Stimulated activated CD4-positive, alpha-beta T cell treated with anti-CD3 and anti-CD28 coated beads, TNF-alpha, amount 100 ng/mL, for 48 hours (primary cell): ENCODE measurements at places on chromosomes 7 and 10.

DNA sequence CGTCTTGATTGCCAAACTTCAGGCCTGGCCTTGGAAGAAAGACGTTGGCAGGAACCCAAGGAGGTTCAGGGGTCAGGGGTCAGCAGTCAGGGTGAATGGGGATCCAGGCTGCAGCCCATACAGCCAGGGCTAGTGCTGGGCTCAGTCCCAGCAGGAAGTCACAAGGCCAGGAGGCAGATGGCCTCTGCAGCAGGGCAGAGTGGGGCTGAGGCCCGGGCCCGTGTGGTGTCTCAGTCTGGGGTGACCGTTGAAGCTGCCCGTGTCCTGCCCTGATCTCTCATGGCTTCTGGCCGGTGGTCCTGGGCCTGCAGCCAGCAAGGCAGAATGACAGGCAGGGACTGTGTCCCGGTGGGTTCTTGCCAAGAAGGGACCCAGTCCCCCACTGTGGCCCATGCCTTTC lies 26.6 kb upstream of the PURB start:
- DNase-seq: no peak

DNA sequence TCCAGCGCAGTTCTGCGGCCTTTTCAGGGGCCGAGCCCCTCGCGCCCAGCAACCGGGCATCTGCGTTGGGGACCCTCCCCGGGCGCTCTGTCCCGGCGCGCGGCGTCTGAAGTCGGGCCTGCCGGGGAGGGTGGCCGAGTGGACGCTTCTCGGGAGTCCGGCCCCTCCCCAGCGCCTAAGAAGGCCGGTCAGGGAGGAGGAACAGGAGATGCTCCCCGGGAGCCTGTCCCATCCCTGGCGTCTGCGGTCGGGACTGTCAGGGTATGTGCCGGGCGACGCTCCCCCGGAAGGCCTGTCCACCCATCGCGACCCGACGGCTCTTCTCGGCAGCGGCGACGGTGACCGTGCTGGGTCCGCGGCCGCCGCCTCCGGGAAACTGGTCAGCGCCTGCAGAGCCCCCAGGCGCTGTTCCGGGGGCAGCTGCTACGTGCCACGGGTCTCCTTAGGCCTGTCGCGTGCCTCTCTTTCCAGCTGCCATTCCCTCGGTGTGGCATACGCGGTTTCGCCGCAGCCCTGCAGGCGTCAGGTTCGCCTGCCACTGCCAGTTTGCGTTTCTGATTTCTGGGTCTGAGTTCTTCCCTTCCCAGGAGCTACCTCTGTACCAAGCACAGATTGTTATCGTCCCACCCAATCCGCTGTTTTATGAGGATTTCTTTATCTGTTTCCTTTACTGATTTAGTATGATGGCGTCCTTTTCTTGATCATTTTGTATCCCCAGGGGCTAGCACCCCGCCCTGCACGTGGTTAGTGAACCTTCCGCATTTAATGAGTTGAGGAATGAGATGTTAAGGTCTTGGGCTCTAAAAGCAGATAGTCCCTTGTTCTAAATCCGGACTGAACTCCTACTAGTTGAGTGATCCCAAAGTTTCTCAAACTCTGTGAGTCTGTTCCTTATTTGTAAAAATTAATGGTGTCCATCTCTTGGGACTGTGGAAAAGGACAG lies 782 bp downstream of the IFIT5 start:
- DNase-seq: no peak

DNA sequence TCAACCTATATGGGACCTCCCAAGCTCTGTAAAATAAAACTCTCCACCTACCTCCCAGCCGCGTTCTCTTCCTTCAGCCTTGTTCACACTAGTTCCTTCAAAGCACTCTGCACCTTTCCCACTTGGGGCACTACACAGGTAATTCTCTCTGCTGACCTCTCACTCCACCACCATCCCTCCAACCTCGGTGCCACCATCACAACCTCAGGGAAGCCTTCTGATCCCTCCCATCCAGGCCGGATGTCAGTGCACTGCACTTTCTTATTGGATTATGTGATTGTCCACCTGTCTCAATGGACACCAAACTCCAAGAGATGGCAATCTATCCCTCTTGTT lies 7.0 kb downstream of the LARP4B start:
- no peak for DNase-seq

- no peak for DNase-seq
Measured at GRCh38 chr10:80090121-80090520, 11.7 kb downstream of the TMEM254 start.

DNA sequence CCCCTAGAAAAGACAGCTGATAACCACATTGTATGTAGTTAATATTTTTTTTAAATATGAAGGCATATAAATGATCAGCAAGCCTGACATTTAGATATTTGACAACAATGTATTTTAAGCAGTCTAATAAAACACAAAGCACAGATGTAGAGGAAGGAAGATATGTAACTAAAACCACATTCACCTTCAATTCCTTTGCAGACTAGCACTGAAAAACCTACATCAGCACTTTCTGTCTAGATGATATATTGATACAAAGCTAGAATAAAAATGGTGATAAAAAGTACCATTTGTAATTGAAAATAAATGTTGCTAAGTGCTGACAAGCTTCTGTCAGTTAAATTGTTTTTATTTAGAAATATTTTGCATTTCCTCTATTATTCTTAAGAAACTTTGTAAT lies 153.6 kb downstream of the IMMP2L start:
- DNase-seq: no peak

- DNase-seq: no peak
Measured at GRCh38 chr7:38833329-38833728, 75.7 kb downstream of the VPS41 start.

DNA sequence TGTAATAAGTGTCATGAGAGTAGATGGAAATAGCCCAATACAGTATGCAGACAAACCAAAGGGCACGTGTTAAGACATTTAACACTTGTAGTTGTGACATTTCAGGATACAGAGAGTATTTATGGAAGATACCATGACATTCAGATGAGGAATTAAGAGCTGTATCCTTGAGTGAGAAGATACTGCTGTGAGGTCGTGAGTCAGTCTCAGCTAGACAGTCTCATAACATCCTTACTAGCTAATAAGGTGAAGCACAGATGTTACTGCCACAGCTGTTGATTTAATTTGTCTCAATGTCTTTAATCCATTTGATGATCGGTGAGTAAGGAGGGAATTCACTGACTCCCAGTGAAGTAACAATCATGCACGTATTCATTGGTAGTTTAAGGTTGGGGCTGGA lies 288.0 kb upstream of the AKR1E2 start:
- DNase-seq: no peak

DNA sequence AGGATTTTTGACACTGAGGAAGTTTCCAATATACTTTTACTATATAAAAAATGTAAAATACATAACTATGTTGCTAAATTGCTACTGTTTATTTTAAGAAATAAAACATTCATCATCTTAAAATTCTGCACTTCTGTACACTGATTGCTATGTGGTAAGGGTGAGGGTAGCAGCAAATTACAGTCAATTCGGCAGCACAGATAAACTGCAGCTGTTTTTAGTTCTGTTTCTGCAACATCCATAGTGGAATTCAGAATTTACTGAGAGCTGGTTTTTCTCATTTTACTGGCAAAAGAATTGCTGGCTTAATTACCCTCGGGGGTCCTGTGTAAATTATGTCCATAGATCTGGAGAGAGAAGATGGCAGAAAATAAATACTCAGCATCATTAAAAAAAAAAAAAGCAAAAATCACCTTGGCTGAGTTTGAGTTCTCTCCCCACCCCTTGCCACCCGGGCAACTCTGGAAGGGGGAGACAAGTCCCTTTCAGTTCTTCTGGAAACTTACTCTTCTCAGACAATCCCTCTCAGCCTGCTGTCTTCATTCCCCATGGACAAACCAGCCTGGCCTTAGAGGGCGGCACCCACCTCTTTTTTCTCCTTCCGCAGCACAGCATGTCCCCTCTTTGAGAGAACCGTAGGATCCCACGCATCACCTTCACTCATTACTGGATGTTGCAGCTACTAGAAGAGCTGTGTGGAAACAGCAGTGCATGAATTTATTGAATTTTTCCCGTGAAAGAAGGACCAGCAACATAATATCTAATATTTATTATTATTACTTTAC lies 501.1 kb upstream of the CELF2 start:
- DNase-seq: no peak

GRCh38 chr7:16317406-16317805 lies 103.9 kb downstream of the CRPPA start:
- no peak for DNase-seq

GRCh38 chr7:130273933-130274255 lies 7.2 kb downstream of the CPA2 start:
- DNase-seq: no peak

DNA sequence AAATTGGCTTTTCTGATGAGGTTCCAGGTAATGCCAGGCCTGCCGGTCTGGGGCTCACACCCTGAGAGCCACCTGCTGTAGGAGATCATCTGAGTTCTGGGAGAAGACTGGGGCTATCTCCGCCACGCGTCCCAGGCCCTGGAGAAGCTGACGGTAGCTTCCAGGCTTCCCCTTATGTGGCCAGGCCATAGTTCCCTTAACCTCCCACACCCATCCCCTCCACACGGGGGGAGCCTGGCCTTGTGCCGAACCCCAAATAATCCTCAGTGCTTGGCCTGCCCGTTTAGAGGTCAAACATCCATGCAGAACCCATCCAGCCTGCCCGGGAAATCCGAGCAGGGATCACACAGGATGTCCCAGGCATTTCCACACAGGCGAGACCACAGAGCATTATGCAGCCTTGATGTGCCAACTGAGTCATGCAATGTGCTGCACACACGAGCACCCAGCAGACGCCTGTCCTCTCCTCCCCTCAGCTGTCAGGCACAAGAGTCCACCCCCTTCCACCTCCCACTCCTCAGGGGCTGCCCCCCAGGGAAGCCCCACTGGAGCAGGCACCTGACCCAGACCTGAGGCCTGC lies 176.2 kb downstream of the PRKAG2 start:
- DNase-seq: no peak

DNA sequence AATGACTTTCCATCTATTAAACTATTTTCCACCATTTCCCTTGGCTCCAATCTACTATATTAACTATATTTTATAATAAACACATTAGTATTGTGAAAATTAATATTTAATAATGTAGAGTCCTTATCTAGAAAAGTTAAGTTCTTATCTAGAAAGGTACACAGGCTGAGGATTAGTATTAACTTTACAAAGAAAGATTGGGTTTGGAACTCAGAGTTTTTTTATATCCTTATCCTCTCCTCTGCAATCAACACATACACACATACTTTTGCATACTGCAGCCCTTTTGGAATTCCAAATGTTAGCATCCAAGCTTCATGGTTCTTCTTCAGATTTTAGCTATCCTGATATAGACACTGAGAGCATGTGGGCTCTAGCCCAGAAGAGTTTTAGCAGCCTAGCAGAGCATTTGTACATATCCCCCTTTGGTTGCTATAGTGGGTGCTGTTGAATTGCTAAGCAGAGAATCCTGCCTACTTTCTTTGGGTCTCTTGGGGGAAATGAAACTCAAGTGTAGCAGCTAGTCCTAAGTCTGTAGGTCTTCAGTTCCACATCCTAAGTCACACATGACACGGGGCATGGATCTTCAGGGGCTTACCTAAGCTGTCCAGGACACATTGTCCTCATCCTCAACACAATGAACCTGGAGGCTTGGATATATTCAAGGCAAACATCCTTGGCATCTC lies 874.6 kb downstream of the LRMDA start:
- no peak for DNase-seq

GRCh38 chr7:34158368-34159153 lies 253.2 kb downstream of the BMPER start:
- DNase-seq: no peak

- DNase-seq: no peak
Measured at GRCh38 chr7:114539575-114539974, 125.0 kb downstream of the FOXP2 start.

GRCh38 chr10:127945341-127945758 lies 38.4 kb downstream of the PTPRE start:
- peak; percentile 4 for DNase-seq

DNA sequence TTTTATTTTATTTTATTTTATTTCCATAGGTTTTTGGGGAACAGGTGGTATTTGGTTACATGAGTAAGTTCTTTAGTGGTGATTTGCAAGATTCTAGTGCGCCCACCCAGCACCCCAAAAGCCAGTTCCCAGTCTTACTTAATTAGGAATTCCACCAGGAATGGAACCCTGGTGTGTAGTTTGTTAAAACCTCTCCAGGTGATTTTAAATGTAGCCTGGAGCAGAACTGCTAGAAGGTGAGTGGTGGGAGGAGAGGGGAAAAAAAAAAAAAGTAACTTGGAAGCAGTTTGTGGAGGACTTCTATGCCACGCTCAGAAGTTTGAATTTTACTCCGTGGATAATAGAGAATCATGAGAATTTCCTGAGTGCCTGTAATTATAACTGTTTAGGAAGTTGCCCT lies 5.5 kb upstream of the TEX47 start:
- DNase-seq: no peak

DNA sequence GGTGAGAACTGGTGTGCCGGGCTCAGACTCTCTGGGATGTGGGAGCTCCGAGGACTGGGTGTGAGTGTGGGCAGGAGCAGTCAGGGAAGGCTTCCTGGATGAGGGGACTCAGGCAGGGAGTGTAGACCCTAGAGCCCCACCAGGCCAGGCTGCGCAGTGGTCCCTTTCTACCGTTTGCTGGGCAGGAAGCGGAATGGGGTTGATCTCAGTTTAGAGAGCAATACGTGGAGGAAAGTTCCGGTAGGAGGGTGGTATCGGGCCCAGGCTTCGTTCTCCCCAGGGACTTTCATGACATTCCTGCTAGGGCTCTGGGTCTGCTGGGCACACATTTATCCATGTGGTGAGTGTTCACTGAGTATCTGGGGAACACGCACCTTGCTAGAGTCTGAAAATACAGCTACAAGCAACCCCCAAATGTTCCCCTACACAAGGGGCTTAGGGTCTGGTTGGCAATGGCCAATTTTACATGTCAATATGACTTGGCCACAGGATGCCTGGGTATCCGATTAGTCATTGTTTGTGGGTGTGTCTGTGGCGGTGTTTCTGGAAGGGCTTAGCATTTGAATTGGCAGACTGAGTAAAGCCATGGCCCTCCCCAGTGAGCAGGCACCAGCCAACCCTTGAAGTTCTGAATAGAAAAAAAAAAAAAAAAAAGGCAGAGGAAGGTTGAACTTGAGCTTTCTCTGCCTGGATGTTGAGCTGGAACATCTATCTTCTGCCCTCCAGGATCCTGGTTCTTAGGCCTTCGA lies 20.8 kb downstream of the GHRHR start:
- no peak for DNase-seq

- no peak for DNase-seq
Measured at GRCh38 chr7:52297128-52297527, 738.3 kb upstream of the POM121L12 start.

- DNase-seq: no peak
Measured at GRCh38 chr10:3347413-3348182, 175.0 kb upstream of the PITRM1 start.

GRCh38 chr10:33465747-33466146 lies 131.3 kb upstream of the NRP1 start:
- no peak for DNase-seq

GRCh38 chr10:7315906-7316305 lies 94.9 kb downstream of the SFMBT2 start:
- DNase-seq: no peak

GRCh38 chr10:68103261-68103878 lies 5.9 kb upstream of the MYPN start:
- DNase-seq: no peak
